ENCODE measurements at places on chromosomes 13 and 19. TPM values are rescaled to one million over a fixed set of nuclear protein-coding genes. Genes with fewer than 3 reads are reported as not detected.

ZNF628 gene
- 5.2 TPM for polyA plus RNA-seq

CGB3 gene
- polyA plus RNA-seq: not detected

TMC4 gene
- 38.4 TPM for polyA plus RNA-seq

ALOX5AP gene
- 2.5 TPM for polyA plus RNA-seq

PLIN3 gene
- polyA plus RNA-seq: 52.4 TPM

C19orf81 gene
- polyA plus RNA-seq: 6.7 TPM

IGFL2 gene
- not detected for polyA plus RNA-seq

ZNF568 gene
- 22.9 TPM for polyA plus RNA-seq

CLEC4M gene
- 3.9 TPM for polyA plus RNA-seq

PAK4 gene
- polyA plus RNA-seq: 76.3 TPM

ZNF492 gene
- polyA plus RNA-seq: 2.5 TPM

PLPPR2 gene
- polyA plus RNA-seq: 15.9 TPM

SMAD9 gene
- polyA plus RNA-seq: 32.6 TPM

TICAM1 gene
- polyA plus RNA-seq: 7.7 TPM

SYNE4 gene
- 15.5 TPM for polyA plus RNA-seq

OVOL3 gene
- polyA plus RNA-seq: not detected

HPN gene
- 118 TPM for polyA plus RNA-seq

VSTM1 gene
- 0.38 TPM for polyA plus RNA-seq

ZBTB32 gene
- 0.62 TPM for polyA plus RNA-seq

KCNJ14 gene
- polyA plus RNA-seq: 0.61 TPM

ZNF541 gene
- polyA plus RNA-seq: 0.40 TPM

SERP2 gene
- polyA plus RNA-seq: 9.6 TPM

LYL1 gene
- 7.7 TPM for polyA plus RNA-seq

CATSPERD gene
- polyA plus RNA-seq: not detected

Measured in renal pelvis (tissue), 12 donors.